CD4-positive, CD25-positive, alpha-beta regulatory T cell (primary cell): ENCODE measurements at places on chromosomes 7 and 10. TPM values are rescaled to one million over a fixed set of nuclear protein-coding genes. Genes with fewer than 3 reads are reported as not detected.

- no peak for DNase-seq
- H3K27me3 ChIP-seq = no peaks in the 10 kb centered on the region
- no peak overlapping the region for H3K4me3 ChIP-seq
- H3K36me3 ChIP-seq = no peaks in the 10 kb centered on the region
- H3K4me1 ChIP-seq = no peaks in the 10 kb centered on the region
- H3K27ac ChIP-seq = no peak overlapping the region
These were observed 120.2 kb downstream of the CDH23 start for GRCh38 chr10:71516890-71517289.

GRCh38 chr7:55469721-55470120 lies 102.6 kb downstream of the VOPP1 start:
- DNase-seq = no peak
- no peaks in the 10 kb centered on the region for H3K27me3 ChIP-seq
- peaks cover 6% of the 10 kb centered on the region for H3K36me3 ChIP-seq
- H3K4me3 ChIP-seq = peak overlapping the region; percentile 65

DNA sequence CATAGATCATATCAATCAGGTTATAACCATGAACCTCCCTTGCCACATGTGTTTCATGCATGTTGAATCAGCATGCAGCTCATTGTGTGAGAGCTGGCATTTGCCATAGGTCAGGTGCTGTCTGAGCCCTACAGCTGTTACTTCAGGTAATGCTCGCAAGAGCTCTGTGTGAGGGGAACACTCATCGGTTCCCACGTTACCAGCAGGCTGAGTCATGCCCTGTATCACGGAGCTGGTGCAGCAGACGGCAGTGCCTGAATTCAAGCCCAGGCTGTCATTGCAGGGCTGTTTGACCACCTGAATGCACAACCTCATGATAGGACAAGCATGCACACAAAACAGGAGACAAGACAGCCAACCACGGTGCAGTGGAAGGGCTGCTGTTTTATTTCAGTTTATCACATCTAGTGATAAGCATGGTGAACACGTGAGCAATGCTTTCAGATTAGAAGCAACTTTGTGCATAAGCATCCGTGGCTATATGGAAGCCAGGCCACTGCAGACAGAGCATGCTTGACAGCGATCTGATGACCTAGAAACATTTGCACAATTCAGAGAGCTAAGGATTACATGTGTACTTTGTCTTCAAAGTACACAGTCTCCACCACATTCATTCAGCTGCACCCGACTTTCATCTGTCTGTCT lies 56.4 kb upstream of the PFKP start:
- no peaks in the 10 kb centered on the region for H3K36me3 ChIP-seq
- H3K27me3 ChIP-seq = peaks cover 5% of the 10 kb centered on the region
- no peaks in the 10 kb centered on the region for H3K4me1 ChIP-seq
- DNase-seq = no peak
- no peak overlapping the region for H3K4me3 ChIP-seq
- no peak overlapping the region for H3K27ac ChIP-seq

- no peaks in the 10 kb centered on the region for H3K36me3 ChIP-seq
- no peaks in the 10 kb centered on the region for H3K27me3 ChIP-seq
- H3K4me1 ChIP-seq = no peaks in the 10 kb centered on the region
- no peak overlapping the region for H3K4me3 ChIP-seq
- H3K27ac ChIP-seq = no peak overlapping the region
These were observed 712.0 kb downstream of the INHBA start for GRCh38 chr7:40990841-40991240.

DNA sequence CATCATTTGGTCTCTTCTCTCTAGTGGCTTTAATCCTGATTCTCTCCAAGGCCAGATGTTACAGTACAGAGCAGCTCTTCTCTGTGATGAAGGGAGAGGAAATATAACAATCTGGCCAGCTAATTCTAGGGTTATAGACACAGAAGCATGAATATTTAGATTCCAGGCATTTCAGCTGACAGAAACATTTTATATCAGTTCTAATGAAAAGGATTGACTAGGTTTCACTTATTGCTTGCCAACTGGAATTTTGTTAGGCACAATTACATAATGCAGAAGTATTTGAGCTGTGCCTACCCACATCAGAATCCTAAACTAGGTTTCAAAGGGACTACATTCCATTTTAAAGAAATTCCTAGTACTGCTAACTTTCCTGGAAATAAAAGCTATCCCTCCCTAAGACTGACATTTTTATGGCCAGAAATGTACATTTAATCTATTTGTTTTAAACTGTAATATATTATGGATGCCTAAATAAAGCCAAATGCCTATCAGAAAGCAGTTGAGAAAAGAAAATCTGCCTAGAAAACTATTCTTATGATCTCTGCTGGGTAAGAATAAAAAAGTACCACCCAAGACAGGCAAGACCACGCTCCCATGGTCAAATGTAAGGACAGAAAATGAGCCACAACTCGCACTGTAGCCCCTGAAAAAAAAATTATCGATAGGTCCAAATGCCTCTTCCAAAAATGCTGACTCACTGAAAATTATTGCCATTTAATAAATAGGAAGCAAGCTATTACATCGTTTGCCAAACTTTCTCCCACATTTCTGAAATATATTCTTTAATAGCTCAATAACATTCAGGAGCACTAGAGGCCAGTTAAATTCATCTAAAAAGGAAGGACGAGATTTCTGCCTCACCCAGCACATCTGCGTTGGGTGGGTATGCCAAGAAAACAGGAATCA lies 498.1 kb downstream of the KCNMA1 start:
- no peaks in the 10 kb centered on the region for H3K36me3 ChIP-seq
- DNase-seq = no peak
- no peaks in the 10 kb centered on the region for H3K27me3 ChIP-seq
- H3K27ac ChIP-seq = no peak overlapping the region
- no peaks in the 10 kb centered on the region for H3K4me1 ChIP-seq

DNA sequence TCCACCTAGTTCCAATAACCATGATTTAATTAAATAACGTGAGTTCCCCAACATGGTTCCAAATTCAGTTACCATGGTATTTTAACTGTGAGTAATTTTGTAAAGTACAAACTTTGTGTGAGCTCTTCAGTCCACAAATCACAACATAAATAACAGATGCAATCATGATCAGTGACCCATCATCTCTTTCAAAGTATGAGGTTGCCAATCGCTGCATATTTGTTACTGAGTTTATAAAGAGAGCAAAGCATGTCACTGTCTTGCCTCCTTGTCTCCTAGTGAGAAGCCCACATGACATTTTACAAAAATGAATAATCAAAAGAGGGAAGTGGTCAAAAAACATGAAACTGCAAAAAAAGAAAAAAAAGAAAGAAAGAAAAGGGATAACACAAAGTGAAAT lies 69.1 kb upstream of the PDSS1 start:
- no peak for DNase-seq
- H3K27ac ChIP-seq = no peak overlapping the region
- no peaks in the 10 kb centered on the region for H3K4me1 ChIP-seq

DNA sequence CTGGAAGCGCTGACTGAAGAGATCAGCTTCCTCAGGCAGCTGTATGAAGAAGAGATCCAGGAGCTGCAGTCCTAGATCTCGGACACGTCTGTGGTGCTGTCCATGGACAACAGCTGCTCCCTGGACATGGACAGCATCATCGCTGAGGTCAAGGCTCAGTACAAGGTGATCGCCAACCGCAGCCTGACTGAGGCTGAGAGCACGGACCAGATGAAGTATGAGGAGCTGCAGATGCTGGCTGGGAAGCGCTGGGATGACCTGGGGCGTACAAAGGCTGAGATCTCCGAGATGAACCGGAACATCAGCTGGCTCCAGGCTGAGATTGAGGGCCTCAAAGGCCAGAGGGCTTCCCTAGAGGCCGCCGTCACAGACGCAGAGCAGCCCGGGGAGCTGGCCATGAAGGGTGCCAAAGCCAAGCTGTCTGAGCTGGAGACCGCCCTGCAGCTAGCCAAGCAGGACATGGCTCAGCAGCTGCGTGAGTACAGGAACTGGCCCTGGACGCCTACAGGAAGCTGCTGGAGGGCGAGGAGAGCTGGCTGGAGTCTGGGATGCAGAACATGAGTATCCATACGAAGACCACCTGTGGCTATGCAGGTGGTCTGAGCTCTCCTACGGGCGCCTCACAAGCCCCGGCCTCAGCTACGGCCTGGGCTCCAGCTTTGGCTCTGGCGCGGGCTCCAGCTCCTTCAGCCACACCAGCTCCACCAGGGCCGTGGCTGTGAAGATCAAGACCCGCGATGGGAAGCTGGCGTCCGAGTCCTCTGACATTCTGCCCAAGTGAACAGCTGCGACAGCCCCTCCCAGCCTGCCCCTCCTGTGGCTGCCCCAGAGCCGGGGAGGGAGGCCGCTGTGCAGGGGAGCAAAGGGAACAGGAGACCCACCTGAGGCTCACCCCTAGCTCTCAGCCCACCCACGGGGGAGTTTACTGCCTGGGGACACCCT lies 24.9 kb upstream of the AMPH start:
- DNase-seq = no peak
- no peak overlapping the region for H3K27ac ChIP-seq

DNA sequence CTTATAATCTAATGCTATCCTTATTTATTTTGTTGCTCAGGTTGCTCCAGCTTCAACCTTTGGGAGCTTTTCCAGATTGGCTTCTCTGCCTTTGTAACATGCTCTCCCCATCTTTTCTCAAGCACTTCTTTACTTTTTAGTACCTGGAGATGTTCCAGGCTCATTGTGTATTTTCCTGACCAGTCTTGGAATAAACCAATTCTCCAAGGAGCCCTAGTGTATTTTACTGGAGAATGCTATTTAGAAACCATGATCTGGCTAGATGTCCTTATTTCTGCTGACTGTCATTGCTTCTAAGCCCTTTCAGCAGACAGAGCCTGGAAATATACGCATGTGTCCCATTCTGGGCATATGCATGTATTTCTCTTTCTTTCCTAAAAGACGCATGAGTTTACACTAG lies 95.7 kb downstream of the EMX2 start:
- H3K27ac ChIP-seq = no peak overlapping the region
- H3K4me3 ChIP-seq = no peak overlapping the region
- H3K27me3 ChIP-seq = peaks cover 5% of the 10 kb centered on the region
- no peaks in the 10 kb centered on the region for H3K36me3 ChIP-seq
- no peaks in the 10 kb centered on the region for H3K4me1 ChIP-seq

DNA sequence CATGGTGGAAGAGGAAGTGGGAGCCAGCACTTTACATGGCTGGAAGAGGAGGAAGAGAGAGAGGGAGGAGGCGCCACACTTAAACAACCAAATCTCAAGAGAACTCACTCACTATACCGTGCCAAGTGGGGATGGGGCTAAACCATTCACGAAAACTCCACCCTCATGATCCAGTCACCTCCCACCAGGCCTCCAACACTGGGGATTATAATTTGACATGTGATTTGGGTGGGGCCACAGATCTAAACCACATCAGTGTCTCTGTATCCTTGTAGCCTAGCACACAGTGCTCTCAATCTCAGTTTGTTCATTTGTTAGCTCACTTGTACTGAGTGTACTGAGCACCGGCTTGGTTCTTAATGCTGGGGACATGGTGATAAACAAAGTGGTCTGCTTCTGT lies 228.3 kb downstream of the BUB3 start:
- no peaks in the 10 kb centered on the region for H3K27me3 ChIP-seq
- no peaks in the 10 kb centered on the region for H3K4me1 ChIP-seq
- H3K4me3 ChIP-seq = no peak overlapping the region
- DNase-seq = no peak
- no peak overlapping the region for H3K27ac ChIP-seq

- peaks cover 11% of the 10 kb centered on the region for H3K36me3 ChIP-seq
- H3K4me3 ChIP-seq = peak within 1 kb of the TSS; percentile 82
- H3K27me3 ChIP-seq = no peaks in the 10 kb centered on the region
- H3K4me1 ChIP-seq = peaks cover 57% of the 10 kb centered on the region
- DNase-seq = peak; percentile 64
These were observed at the start of gene ADAM8 for GRCh38 chr10:133276435-133277201. ADAM8 (minus strand) TSS chr10:133276868; CDS start chr10:133276817, 51 bp downstream.

DNA sequence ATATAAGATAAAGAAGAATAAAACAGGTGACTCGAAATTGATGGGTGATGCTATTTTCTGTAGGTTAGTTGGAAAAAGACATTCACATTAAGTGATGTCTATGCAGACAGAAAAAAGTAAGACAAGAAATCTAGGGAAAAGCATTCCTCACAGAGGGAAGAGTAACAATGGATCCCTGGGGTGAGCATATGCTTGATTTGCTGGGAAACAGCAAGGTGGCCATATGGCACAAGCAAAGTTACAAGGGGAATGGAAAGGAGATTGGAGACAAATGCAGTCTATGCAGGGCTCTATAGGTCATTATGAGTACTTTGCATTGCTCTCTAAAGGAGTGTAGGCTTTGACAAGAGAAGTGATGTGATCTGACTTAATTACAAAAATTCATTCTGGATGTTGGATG lies 90.9 kb upstream of the ZNF804B start:
- DNase-seq = no peak
- H3K27ac ChIP-seq = no peak overlapping the region
- H3K36me3 ChIP-seq = no peaks in the 10 kb centered on the region
- no peaks in the 10 kb centered on the region for H3K4me1 ChIP-seq
- no peaks in the 10 kb centered on the region for H3K27me3 ChIP-seq

DNA sequence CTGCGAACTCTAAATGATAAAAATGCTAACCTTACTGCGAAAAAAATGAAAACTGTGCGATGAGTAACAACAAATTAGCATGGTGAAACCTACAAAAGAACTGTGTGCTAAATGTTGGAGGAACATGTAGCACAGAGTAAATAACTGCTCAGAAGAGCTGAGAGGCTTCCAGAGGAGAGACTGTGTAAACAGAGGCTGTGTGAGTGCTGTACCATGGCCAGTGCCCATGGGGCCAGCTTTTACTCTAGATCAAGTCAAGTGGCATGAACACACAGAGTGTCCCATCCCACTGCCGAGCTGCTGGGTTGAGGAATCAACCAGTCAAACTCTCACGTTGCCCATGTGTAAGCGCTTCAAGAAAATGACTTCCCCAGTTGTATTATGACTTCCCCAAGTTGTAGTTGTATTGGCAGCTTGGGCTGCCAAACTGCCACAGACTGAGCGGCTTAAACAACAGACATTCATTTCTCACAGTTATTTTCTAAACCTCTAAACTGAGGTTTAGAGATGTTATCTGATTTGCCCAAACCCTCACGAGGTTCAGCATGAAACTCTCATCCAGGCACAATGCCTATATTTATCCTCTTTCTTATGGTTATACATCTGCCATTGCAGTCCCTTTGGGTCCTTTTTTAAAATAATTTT lies 270.7 kb downstream of the ABCA13 start:
- no peaks in the 10 kb centered on the region for H3K4me1 ChIP-seq
- H3K36me3 ChIP-seq = no peaks in the 10 kb centered on the region
- DNase-seq = no peak
- no peak overlapping the region for H3K27ac ChIP-seq
- no peak overlapping the region for H3K4me3 ChIP-seq
- no peaks in the 10 kb centered on the region for H3K27me3 ChIP-seq

GRCh38 chr7:50226669-50227068 lies 77.8 kb upstream of the IKZF1 start:
- peak overlapping the region; percentile 79 for H3K4me3 ChIP-seq
- H3K4me1 ChIP-seq = peaks cover 29% of the 10 kb centered on the region
- no peak for DNase-seq
- peak overlapping the region; percentile 41 for H3K27ac ChIP-seq
- H3K36me3 ChIP-seq = no peaks in the 10 kb centered on the region

GRCh38 chr10:50788951-50789945 lies 49.5 kb downstream of the ASAH2B start:
- H3K4me1 ChIP-seq = no peaks in the 10 kb centered on the region
- peaks cover 9% of the 10 kb centered on the region for H3K27me3 ChIP-seq
- no peak overlapping the region for H3K27ac ChIP-seq
- DNase-seq = no peak
- no peaks in the 10 kb centered on the region for H3K36me3 ChIP-seq

FFAR4 gene
- total RNA-seq = not detected

HTR5A gene
- not detected for total RNA-seq

GSTO2 gene
- total RNA-seq = 1.7 TPM

TMEM176B gene
- not detected for total RNA-seq

RELN gene
- total RNA-seq = not detected

LRRD1 gene
- 0.44 TPM for total RNA-seq

CCL26 gene
- not detected for total RNA-seq

IFIT1B gene
- total RNA-seq = not detected

PNLIPRP2 gene
- total RNA-seq = not detected
